Progenitor cell of endocrine pancreas (in vitro differentiated cells): ENCODE measurements at places on chromosomes 1 and 21.

GRCh38 chr1:25163986-25164385 is 68.3 kb downstream of the SYF2 start:
- no peak for DNase-seq

DNA sequence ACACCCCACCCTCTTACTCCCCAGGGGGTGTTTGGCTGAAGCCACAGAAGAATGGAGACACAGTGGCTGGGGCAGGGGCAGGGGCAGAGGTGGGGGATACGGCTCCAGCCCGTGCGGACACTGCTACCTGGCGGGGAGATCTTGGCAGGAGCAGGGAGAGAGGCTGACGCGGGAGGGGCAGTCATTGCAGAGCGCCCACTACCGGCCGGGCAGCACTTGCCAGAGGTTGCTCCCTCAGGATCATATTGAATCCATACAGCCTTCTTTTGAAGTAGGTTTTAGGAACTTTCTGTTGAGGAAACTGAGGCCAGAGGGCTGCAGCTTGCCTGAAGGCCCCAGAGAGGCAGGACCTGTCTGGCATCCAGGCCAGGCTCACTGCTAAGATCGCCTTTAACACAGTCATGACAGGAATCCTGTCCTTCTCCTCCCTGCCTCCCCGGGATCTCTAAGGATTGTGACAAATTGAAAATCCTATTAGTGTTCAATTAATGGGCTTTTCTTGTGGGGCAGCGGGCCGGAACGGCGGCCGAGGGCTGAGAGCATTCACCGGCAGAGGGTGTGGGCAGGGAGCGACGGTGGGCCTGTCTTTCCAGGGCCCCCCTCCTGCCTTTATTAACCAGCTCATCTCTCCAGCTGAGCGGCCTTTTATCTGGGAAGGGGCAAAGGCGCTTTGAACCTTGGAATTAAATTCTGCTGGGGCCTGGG is 65.5 kb upstream of the WNT4 start:
- DNase-seq, result no peak

DNA sequence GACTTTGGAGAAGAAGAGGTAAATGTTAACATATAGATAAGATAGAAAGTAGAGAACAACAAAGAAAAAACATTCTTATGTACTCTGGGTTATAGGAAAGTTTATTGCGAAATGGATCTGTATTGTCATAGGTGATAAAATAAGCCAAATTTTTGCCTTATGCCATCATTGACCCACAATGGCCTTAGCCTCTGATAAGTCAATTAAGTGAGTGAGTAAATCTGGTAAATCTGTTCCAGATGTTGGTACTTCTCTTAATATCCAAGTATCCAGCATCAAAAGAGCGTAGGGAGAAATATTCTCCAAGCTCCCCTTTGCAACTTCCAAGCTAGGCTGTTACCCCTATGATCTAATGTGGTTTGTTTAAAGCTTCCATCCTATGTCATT is 38.3 kb upstream of the CLCA4 start:
- no peak for DNase-seq

DNA sequence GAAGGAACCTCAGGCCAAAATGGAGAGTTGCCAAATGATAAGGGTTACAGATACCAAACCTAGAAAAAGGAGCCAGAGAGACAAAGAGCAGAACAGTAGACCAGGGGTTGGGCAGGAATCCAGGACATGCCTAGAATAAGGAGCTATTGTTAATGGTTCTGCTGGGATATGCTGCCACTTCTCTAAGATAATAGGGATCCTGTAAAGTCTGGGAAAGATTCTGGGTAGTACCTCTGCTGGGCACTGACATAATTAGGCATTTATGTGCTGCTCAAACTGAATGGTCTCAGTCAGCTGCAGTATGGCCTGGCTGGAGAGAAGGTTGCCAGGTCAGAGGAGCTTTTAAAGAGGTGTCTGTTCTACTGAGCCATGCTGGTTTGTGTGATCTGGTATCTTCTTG is 19.9 kb upstream of the NRIP1 start:
- no peak for DNase-seq

DNA sequence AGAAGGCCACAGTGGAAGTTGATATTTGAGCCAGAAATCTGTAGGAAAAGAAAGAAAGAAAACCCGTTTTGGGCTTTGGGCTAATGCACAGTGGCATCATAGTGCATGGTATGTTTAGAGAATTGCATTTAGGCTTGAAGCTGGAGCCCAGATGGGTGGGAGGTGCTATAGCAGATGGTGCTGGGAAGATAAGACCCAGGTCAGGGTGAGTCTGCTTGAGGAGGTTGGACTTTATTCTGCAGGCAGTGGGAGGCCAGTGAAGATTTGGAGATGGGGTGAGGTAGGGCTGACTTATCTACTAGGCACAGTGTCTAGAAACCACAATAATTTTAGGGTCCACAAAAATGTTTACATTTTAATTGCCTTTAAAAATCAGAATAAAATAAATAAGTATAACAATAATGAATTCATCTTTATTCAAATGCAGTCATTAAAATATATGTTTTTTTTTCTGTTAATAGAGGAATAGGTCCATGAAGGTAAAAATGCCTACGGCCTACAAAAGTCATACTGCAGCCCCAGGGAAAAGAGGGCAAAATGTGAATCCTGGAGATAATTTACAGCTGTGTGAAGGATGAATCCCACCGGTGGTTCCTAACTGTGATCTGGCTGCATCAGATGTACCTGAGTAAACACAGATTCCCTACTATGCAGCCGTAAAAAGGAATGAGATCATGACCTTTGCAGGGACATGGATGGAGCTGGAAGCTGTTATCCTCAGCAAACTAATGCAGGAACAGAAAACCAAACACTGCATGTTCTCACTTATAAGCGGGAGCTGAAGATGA is 8.7 kb downstream of the DNAJC6 start:
- no peak for DNase-seq

GRCh38 chr1:18350747-18351146 is 130.0 kb upstream of the KLHDC7A start:
- DNase-seq, result no peak

GRCh38 chr21:45541221-45542039 is 810 bp downstream of the SLC19A1 start:
- peak; percentile 9 for DNase-seq

GRCh38 chr1:46248122-46248920 is 758 bp downstream of the RAD54L start:
- no peak for DNase-seq

DNA sequence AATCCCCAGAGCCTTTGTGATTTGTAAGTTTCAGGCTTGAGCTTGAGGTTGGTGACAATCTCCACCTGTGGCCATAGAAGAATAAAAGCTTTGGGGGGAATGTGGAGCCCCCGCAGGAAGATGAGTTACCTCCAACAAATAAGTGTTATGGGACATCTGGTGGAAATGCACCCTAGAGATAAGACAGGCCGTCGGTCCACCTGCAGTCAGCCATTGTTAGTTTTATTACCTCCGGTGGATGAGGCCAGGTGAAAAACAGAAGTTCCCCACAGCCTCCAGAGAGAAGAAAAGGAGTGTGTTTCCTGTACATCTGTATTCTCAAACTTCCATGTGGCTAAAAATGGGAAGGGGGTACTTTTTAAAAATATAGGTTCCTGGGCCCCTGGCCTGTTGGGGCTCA is 137.4 kb downstream of the KAZN start:
- DNase-seq, result no peak

- no peak for DNase-seq
Measured at GRCh38 chr1:192491804-192492554, 83.6 kb upstream of the RGS1 start.

GRCh38 chr1:195867638-195868037 is 740.6 kb downstream of the KCNT2 start:
- no peak for DNase-seq

- no peak for DNase-seq
Measured at GRCh38 chr1:99886841-99887240, 36.7 kb downstream of the AGL start.

- no peak for DNase-seq
Measured at GRCh38 chr1:65289449-65289848, 19.9 kb upstream of the DNAJC6 start.

- no peak for DNase-seq
Measured at GRCh38 chr1:210769473-210769872, 364.5 kb downstream of the KCNH1 start.

DNA sequence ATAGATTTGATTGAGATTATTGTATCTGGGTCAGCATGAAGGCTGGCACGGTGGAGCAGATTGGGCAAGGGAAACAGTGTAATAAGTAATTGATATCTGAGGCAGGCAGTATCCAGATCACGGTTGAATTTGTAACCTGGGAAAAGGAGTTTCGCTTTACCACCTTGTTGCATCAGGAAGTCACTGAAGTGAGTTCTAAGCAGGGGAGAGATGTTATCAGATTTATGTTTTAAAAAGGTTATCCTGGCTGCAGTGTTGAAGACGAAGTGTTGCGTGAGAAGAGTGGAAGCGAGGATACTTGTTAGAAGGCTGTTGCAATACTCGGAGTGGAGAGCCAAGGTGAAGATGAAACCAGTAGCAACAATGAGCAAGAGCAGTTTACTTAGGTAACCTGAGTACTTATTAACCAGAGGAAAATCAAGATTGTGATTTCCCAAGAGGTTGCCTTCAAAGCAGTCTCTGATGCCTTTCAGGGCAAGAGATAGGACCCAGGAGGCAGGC is 77.8 kb downstream of the LHX9 start:
- no peak for DNase-seq

DNA sequence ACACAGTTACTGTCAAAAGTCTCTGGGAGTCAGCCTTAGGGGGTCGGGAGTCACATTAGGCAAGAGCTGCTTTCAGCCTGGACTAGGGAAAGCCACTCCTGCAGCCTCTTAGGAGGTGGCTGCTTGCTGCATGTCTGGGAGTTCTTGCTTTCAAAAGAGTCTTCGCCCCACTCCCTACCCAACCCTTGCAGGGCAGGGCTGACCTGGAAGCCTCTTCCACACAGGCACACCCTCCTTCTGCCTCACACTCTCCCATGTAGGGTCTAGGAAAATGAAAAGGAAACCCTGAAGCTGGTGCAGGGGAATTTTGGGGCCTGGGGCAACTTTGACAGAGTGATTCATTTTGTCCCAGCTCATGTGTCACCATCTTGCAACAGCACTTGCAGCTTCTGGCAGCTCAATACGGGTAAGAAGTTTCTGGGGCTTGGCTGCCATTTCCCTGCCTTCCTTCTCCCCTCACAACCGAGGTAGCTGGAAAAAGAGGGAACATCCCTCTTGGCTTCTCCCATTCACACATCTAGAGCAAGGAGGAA is 37.3 kb downstream of the KCND3 start:
- DNase-seq, result no peak

DNA sequence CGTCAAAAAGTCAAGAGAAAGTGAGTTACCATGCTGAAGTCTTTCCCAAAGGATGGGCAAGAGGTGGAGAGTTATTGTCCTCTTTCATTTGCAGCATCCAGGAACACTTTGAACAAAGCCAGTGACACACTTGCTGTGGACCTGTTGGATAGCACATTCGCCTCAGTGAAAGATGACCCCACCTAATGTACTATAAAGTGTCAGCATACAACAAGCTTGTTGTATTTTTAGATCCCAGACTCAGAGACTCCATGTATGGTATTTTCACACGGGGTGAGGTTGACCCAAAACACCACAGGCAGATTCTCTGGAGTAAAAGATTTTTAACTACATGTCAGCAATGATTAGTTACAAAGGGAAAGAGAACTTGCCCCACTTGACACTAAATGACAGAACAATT is 273.8 kb downstream of the PTBP2 start:
- no peak for DNase-seq

- DNase-seq, result no peak
Measured at GRCh38 chr1:186183970-186184628, 191.0 kb downstream of the TPR start.

DNA sequence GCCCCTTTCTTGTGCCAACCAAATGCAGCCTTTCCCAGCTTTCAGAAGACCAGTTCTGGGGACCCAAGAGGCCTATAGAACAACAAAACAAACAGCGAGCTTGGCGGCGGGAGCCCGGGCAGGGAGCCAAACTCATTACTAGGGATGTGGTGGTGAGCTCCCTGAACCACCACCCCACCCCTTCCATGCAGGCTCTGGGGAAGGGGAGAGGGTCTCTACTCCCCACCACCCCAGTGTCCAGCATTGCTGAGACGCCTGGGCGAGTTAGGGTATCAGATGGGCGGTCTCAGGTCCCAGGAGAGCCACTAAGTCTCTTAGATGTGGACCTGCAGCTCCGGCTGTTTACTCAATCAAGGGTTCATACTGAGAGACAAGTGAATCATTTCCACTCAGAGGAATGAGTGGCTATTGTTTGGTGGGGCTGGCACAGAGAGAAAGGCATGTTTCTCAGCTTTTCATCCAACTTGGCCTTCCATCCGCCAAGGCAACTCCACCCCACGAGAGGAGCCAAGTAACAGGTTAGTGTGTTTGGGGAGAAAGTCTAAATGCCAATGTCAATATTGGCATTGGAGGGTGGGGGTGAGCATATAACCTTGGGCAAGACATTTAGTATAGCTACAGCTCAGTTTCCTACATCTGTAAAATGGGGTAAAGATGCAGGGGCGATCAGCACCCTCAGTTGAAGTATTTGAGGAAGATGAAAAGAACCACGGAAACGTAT is 40.9 kb downstream of the PLXNA2 start:
- DNase-seq, result no peak

DNA sequence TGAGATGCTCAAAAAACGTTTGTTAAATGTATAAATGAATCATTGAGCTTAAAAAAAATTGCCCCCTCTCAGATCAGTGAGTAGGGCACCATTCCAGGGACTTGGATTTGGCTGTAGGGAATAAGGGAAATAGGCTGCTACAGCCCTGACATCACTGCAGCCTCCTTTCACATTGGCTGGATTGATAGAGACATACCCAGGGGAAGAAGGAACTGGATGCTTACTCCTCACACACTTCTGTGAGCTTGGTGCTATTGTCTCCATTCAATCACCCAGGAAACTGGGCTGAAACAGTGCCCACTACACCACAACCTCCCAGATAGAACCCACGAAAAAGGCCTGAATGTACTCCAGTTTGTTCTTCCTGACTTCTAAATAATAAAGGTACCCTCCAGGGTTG is 87.2 kb downstream of the TGFBR3 start:
- no peak for DNase-seq

GRCh38 chr1:155070721-155071569 is 7.4 kb downstream of the EFNA4 start:
- peak; percentile 82 for DNase-seq

DNA sequence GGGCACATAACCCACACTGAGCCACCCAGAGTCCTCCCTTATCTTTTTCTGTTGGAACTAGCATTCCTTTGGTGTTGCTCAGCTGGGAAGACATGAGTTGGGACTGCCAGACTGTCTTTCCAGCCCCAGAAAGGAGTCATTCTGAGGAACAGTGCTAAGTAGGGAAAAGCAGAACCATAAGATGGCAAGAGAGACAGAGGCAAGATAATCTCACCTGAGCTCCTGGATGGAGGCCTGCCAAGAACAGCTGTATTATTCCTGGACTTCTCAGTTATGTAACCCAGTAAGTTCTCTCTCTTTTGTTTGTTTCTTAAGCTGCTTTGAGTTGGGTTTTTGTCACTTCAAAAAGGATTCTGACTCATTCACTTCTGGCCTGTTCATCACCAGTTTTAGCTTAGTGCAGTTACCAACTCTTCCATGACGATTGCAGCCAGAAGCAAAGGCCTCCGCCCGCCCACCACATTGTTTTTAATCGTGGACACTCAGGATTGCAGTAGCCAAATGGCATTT is 134.4 kb downstream of the OMA1 start:
- DNase-seq, result no peak
